Left lobe of liver (tissue), 2 donors: ENCODE measurements at places on chromosomes 16 and 17. TPM values are rescaled to one million over a fixed set of nuclear protein-coding genes. Genes with fewer than 3 reads are reported as not detected.

DNA sequence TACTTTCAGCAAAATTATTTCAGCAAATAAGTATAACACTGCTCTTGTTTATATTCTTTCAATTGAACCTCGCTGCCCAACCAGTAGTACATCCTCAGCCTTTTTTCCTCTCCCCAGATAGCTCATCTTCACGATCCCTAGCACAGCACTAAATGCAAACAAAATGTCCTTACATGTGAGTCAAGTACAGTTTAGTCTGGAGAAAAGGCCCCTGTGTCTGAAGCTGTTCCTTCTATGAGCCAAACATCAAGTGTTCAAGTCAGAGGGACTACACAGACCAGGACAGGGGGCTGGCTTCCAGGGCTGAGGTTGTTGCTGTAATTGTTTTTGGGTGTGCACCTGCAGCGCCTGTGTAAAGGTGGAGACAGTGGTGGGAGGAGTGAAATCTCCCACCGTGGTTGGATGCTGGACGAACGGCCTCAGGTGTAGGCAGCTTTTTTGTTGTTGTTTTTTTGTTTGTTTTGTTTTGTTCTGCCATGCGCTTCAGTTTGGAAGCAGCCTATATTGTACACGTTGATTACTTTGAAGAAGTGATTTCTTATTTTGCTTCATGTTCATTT is 147.1 kb downstream of the PRKCA start:
- no peak for DNase-seq

DNA sequence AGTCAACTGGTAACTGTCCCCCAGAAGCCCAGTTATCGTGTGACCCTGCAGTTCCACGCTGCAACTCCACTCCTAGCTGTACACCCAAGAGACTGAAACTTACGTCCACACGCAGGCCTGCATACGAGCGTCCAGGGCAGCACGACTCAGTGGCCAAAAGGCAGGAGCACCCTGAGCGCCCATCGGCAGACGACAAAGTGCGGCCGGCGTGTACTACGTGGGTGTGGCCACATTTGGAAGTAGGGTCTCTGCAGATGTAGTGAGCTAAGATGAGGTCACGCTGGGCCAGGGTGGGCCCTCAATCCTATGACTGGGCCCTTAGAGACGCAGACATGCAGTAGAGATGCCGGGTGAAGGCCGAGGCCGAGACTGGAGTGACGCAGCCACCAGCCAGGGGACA is 13.5 kb downstream of the GALNS start:
- no peak for DNase-seq

DNA sequence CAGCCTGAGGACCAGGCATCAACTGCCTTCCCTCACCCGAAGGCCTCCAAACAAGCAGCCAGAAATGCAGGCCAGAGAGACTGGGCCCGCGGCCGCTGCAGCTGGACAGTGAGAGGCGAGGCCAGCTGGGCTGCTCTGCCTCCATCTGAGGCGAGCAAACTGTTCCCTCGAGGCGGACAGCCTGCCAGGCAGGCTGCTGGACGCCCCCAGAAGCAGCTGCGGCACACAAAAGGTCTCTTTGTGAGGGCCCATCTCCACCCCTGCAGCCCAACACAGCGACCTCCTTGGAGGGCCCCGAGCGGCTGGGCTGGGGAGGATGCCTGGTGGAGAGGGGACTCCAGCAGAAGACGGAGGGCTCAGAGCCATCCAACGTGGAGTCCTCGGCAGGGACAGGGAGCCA is 4.7 kb downstream of the CORO7 start:
- DNase-seq = no peak

GRCh38 chr17:68397108-68397536 is 60.2 kb downstream of the WIPI1 start:
- DNase-seq = no peak

The ADAD2 gene
- not detected for total RNA-seq

DNA sequence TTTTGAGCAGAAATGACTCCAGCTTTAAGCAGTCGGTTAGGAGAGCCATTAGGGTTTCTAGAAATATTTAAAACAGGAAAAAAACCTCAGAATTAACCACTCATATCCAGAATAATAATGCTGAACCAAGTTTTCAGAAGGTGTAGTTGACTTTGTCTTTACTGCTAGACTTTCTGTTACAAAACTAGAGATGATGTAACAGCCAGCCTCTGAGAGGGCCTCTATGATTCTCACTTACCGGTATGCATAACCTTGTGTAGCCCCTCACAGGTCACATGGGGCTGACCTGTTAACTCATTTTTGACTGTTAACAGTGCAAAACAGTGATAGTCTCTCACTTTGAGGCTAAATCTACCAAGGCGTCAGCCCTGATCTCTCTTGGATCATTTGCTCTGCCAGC is 74.3 kb downstream of the TEX14 start:
- DNase-seq = no peak

The TBC1D3I gene
- 0.58 TPM for total RNA-seq

- no peak for DNase-seq
Observed at GRCh38 chr16:56281249-56281805, 90.0 kb downstream of the GNAO1 start.

DNA sequence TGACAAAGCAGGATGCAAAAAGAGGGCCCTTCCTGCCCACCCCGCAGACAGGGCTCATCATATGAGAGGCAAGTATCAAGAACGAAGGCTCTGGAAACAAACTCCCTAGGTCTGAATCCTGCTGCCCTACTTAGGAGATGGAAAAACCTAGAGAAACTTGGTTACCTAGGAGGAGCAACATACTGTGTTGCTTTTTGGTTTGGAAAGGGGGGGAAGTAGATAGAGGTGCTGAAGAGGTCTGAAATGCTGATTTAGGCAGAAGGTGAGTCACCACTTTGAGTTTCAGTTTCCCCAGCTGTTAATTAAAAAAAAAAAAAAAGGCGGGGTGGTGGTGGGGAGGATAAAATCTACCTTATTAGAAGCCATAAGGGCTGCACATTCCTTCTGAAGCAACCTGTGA is 1.5 kb downstream of the N4BP1 start:
- no peak for DNase-seq

DNA sequence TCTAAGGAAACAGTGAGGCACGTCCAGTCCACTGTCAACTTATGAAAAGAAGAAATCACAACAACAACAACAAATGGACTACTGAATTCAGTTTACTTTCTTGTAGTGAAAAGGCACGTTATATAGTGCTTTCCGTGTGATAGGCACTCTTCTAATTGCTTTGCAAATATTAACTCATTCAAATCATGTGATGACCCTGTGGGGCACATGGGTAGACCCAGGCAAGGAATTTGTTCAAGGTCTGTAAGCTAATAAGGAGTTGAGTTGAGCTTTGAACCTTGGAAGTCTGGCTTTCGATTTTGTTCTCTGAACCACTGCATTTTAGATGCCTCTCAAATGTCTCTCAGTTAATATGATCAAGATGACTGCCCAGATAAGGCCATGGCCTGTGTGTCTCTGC is 295.1 kb upstream of the RBFOX1 start:
- no peak for DNase-seq

DNA sequence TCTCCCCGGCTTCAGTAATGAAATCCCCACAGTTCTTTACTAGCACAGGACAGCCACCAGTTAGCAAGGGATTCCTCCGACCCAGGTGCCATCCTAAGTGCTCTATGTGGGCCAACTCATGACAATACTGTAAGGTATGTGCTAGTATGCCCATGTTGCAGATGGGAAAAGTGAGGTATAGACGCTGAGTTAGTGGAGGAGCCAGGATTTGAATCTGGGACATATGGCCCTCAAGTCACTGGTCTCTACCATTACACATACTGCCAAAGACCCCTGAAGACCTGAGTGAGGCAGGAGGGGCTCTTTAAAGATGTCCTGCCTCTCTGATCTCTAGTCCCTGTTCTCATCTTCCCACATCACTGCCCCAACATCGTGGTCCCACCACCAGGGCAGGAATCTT is 36.2 kb upstream of the MRPS23 start:
- DNase-seq = no peak

GRCh38 chr16:58518083-58518979 is 3.0 kb downstream of the SETD6 start:
- DNase-seq = no peak

The RHBDF1 gene
- 5.8 TPM for total RNA-seq

DNA sequence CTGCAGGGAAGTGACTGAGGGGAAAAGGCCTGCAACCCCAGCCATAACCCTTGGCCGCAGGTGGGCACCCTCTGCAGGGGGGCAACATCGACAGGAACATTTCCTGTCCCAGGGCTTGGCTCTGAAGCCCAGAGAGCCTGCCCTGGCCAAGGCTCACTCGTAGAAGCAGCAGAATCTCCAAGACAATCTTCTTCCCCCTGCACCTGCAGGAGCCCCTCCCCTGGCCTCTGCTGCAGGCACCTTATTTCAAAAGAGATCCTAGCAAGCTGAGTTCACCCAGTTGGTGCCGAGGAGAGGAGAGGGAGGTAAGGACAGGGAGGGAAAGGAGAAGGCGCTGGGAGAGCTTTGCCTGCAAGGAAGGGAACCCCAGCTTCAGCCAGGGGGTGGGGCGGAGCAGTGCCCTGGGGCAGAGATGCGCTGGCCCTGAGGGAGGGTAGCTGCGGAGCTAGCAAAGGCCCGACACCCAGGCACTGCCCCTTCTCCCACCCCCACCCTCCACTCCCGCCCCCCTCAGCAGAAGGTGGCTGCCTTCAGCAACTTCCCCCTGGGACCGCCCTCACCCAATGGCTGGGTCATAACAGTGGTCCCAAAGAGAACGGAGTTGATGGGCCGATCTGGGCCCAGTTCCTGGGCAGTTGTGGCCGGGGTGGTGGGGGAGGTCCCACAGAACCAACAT is 104.3 kb upstream of the TNRC6C start:
- no peak for DNase-seq

DNA sequence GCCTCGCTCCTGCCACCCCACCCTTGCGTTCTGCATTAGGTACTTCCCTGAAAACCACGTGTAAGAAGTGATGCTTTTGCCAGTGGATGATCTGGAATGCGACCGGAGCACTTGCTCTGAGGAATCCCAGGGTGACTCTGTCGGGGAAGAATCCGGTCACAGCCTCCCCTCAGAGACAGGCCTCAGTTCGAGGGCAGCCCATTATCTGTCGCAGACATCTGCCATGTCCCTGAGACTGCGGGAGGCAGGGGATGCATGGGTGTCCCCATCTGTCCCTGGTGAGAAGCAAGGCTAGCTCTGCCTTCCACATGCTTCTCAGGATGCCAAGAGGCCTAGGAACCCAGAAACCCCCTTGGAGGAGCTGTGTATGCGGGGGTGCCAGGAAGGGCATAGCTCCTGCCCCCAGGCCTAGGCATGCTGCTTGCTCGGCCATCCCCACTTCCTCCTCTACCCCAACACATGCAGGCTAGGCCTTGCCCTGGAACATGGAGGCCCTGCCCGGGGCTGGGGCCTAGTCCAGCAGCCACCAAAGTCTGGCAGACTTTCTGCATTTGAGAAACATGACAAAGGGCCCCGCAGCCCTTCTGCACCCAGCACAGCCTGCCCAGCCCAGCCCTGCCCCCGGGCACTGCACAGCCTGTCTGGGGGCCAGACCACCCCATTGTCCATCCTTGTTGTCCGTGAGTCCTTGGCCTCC is 20.5 kb downstream of the MNT start:
- no peak for DNase-seq

- DNase-seq = no peak
Observed at GRCh38 chr17:61285526-61286320, 113.9 kb upstream of the TBX2 start.

The RNF43 gene
- total RNA-seq = 13.0 TPM

GRCh38 chr17:74198694-74199093 is 4.8 kb upstream of the RPL38 start:
- DNase-seq = no peak

The HLF gene
- 65.8 TPM for total RNA-seq

DNA sequence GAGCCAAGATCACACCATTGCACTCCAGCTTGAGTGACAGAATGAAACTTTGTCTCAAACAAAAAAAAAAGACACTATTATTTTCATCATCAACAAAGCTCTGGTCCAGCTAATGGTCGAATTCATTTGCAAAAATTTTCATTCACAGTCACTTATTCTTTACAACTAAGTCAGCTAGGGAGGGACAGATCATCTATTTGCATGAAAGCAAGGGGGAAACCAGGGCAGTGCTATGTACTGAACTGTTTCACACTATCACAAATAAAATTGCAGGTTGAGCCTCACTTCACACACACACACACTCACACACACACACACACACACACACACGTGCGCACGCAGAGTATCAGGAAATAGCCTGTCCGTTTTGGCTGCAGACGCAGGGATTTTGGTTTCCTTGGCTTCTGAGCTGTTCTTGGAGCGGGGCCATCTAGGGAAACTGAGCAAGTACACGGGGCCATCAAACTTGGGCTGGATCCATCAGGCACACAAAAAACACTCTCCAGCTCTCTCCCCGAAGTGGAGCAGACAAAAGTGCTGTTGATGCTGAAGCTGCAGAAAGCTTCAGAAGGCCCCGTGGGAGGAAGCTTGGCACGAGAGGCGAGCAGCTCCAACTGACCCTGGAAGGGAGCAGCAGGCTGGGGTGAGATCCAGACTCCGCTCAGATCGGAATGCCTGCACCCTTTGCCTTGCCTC is 44.3 kb upstream of the HELZ start:
- DNase-seq = peak; percentile 84

- DNase-seq = no peak
Observed at GRCh38 chr17:43530288-43531081, 15.7 kb downstream of the ETV4 start.

GRCh38 chr16:77679901-77680300 is 42.4 kb upstream of the NUDT7 start:
- no peak for DNase-seq

DNA sequence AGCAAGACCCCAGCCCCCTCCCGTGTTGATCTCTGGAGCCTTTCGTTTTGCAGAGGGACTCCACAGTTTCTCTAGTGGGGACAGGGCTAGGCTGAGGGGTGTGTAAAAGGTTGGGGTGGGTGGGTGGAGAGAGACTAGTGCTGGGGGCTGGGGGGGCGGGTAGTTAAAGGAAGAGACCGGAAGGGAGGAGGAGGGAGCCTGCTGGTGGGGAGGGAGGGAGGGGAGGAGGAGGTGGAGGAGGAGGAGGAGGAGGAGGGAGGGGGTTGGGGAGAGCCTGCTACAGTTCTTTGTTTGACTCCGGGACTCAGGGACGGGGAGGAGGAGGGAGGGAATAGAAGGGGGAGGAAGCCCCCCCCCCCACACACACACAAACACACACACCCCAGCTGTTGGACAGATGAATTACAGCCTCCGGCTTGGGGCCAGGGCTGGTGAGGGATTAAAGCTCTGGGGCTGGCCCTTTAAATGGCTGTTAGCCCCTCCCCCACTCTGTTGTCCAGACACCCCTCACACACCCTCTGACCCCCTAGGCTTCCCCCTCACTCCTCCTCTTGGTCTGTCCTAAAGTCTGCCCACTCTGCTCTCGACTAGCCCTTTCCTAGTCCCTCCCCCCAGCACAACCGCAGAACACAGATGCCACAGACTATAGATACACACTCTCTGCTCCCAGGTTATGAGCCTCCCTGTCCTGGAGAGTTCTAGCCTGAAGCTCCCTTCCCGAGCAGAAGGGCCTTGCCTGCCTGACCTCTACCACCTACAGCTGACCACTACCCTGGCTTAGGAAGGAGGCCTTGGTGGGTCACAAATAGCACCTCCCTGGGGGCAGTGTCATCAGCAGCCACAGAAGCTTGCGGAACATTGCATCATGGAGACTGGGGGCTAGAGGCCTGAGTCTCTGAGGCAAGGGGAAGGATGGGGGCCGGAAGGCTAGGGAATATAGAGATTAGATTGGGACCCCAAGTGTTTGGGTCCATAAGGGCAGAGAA is 4.4 kb downstream of the KDM6B start:
- no peak for DNase-seq
